ENCODE measurements at places on chromosomes 11 and 22. TPM values are rescaled to one million over a fixed set of nuclear protein-coding genes. Genes with fewer than 3 reads are reported as not detected.

DNA sequence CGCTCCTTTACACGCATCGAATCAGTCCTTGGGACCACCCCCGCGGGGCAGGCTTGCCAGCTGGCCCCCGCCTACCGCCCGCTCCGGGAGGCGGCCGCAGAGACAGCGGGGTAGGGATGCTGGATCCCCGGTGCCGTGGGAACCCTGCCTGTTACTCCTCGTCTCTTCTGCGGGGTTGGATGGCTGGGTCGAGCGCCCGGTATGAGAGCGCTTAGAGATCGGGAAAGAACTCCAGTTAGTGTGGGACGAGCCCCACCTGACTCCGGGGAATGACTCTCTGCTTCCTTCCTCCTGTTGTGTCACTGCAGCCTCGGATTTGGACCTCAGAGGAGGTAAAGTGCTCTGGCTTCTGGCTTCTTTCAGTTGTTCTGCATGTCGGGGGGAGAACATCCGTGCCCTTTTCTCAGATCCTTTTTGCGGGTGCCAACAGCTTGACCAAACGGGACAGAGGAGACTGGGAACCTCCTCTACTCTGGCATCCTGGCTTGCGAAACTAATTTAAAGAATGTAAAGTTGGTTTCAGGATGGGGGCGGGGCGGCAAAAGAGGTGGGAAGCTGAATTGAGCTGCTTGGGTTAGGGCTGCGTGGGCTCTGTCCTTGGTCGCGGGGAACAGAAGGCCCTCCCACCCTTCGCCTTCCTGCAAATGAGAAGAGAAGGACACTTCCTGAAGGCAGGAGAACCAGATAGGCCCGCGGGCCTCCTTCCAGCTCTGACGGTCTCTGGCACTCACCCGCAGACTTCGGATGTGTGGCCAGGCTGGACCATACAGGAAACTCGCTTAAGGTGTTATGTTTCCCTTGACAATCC is 938 bp downstream of the LAYN start:
- DNase-seq = no peak

- DNase-seq = peak; percentile 31
Observed at GRCh38 chr11:35061516-35062440, 77.2 kb upstream of the CD44 start.

Gene ELFN2
- total RNA-seq = 0.03 TPM

DNA sequence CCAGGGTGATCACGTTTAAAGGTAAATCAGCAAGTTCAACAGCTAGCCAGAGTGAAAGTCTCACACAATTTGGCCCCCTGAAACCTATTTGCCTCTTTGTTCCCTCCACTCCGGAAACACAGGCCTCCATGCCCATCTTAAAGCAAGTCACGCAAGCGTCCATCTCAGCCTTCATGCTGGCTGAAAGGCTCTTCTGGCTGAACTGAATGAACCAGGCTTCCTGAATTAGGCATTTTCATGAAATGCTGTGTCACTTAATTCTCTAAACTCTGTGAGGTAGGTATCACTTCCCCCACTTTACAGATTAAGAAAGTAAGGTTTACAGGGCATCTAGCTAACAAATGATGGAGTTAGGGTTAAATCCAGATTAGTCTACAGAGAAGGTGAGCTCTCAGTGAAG is 1.4 kb downstream of the SLC25A17 start:
- no peak for DNase-seq

- DNase-seq = peak; percentile 46
Observed at GRCh38 chr11:78069465-78069864, 5.8 kb downstream of the THRSP start.

- DNase-seq = no peak
Observed at GRCh38 chr11:125286486-125286885, 121.9 kb downstream of the PKNOX2 start.

Gene APOL6
- total RNA-seq = 6.3 TPM

Measured in HT-29 (cell line).